ENCODE measurements at places on chromosomes 1 and 21.
A peak's percentile ranks its signal among the peaks of the same experiment; 100 is the strongest.

DNA sequence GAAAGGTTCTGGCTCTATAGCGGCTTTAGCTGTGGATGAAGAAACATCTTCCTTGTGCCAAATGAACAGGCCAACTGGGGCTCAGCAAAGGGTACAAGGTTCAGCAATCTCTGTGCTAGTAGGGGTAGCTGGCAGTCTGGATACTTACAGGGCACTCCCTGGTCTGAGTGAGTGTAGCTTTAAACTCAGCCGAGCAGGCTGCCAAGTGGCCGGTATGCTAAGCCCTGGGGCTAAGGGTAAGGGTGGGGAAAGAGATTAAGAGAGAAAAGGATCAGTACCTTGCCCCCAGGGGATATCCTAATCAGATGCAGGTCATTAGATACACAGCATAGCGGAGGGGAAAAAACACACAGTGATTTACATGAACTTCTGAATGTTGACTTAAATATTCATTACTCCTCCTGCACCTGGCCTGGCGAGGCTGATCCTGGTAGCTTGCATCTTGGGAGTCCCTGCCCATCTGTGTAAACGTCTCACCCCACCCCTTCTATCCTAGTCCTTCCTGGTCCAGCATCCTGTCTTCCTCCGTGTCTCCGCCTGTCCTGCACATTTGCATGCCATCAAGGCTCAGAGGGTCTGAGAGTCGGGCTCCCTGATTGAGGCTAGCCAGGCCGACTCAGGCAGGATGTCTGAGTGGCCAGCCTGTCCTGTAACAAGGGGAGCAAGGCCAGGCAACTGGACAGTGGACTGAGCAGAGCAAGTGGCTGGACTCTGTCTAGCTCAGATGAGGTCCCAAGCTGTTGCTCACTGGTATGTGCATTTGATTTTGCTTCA lies 39.5 kb upstream of the CNTN2 start:
- no peak for DNase-seq

DNA sequence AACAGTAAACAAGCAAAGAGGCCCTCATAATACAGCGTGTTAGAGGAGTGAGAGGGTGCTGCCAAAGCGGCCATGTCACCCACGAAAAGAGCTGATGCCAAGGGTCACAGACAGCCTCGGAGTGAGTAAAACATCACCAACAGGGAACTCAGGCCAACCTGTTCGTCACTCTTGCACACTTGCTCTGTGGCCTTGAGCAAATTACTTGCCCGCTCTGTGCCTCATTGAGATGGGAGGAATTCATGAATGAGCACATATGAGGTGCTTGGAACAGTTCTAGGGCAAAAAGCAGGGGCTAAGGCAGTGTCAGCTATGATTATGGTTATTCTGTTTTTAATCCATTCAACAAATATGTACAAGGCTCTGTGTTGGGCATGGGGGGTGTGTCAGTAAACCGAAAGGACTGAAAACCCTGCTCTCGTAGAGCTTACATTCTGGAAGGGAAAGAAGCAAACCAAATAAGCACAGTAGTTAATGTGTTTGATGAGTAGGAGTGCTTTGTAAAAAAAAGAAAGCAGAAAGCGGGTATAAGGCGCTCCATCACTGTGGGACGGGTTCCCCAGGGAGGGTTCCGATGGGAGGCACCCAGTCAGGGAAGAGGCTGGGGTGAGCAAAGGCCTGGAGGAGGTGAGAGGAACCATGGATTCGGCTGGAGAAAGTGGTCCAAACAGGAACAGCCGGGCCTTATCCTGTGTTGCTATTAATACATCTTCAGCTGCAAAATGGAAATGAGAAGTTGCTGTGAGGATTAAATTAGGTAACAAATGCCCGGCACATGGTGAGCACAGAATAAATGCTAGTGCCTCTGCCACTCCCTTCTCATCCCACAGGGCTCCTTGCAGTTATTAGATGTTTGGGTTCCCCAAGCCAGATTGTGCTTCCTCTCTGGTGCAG lies 39.5 kb upstream of the RD3 start:
- no peak for DNase-seq

GRCh38 chr1:111481387-111482221 lies 7.8 kb downstream of the C1orf162 start:
- DNase-seq: peak; percentile 45

GRCh38 chr1:207965392-207966387 lies 54.8 kb upstream of the CD34 start:
- no peak for DNase-seq

- DNase-seq: no peak
Measured at GRCh38 chr1:217857061-217857460, 225.9 kb downstream of the SPATA17 start.

- DNase-seq: peak; percentile 79
Measured at GRCh38 chr1:226061841-226062557, 517 bp upstream of the H3-3A start.

DNA sequence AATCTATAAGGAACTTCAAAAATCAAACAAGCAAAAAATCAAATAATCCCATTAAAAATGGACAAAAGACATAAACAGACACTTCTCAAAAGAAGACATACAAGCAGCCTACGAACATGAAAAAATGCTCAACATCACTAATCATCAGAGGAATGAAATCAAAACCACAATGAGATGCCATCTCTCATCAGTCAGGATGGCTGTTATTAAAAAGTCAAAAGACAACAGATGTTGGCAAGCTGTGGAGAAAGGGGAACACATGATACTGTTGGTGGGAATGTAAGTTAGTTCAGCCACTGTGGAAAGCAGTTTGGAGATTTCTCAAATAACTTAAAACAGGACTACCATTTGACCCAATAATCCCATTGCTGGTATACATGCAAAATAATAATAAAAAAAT lies 226.4 kb downstream of the S1PR1 start:
- no peak for DNase-seq

- DNase-seq: no peak
Measured at GRCh38 chr1:241411776-241412338, 54.9 kb upstream of the RGS7 start.

- DNase-seq: no peak
Measured at GRCh38 chr1:36638268-36638667, 155.6 kb upstream of the CSF3R start.

DNA sequence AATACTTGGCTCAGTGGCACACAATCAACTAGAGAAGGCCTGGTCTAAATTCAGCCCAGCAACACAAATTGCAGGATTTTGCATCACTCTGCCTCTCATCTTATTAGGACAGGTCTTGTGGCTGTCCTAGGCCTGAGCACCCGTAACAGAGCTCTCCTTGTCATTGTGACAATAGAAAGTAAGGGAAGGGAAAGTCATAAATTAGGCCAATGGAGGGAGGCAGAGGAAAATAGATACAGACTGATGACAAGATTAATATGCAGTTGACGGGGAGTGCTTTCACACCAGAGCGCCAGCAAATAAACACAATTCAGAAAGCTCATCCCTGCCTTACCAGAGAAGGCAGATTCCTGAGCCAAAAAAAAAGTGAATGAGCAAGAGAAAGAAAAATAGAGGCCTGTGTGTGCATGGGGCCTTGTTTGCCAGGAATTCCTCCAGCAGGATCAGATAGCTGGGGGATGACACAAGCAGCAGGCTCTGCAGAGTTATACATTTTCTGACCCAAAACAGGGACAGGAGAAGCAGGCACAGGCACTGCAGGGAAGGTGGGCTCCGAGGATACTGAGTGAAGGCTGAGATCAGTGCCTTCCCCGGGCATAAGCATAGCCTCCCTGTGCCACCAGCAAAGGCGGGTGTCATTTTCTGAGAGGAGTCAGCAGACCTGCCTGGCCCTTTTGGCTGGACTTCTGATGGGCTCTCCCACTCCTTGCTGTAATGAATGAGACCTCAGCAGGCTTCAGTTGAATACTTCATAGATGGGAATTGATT lies 110.0 kb upstream of the SPAG17 start:
- no peak for DNase-seq

DNA sequence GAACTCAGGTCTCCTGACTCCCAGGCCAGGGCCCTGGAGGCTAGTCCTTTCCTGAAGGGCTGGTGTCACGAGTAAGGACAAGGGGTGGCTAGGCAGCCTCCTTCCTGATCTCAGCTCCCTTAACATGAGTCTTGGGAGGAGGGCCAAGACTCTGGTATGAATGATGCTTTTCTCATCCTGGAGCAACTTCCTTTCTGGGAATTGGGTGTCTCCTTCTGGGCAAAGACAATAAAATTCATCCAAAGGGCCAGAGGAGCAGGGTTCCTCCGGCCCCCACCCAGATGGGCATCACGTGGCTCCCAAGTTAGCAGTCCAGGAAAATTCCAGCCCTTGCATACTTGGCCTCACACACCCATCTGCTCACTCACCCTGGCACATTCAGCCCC lies at the start of gene FAM167B:
Gene FAM167B, plus strand, starts transcription at position 335 of the 386 bp plus-strand sequence. CDS start 200 bp downstream, outside the sequence.
- DNase-seq: no peak

GRCh38 chr1:31476891-31477846 lies 64.2 kb downstream of the SERINC2 start:
- DNase-seq: peak; percentile 24

DNA sequence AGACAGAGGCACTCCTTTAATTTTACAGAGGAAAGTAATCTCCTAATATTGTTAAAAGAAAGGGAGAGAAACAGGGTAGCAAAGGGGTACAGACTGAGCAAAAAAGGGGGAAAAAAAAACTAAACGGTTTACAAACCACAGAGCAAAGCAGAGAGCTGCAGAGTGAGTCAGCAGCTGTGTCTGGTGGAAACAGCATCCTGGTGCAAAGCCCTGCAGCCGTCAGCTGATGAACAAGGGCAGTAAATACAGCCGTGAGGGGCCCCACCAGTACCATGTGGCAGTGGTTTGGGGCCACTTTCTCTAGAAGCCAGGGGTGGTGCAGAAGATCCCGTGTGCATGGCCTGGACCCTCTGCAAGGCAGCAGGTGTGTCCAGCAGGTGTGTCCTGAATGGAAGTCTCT lies 111.3 kb downstream of the ERG start:
- DNase-seq: no peak

- DNase-seq: no peak
Measured at GRCh38 chr1:100510451-100510850, 27.5 kb upstream of the GPR88 start.

DNA sequence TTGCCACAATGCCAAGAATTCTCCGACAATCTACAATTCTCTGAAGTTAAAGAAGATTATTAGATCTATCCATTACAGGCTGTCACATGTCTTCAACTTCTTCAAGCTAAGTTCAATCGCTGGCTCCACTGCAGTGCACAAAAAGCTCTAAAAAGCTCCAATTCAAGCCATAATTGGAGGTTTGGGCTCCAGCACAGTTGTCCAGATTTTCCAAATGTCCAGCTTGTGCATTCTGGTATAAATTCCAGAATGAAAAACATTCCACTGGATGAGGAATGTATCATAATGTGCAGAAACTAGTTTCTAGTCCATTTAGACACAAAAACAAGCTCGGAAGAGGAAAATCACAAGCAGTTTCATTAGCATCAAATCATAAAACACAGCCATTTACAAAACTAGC lies 138.6 kb downstream of the NRIP1 start:
- no peak for DNase-seq

- no peak for DNase-seq
Measured at GRCh38 chr1:153354515-153355193, 3.0 kb upstream of the S100A9 start.

GRCh38 chr1:165187031-165188009 lies 169.2 kb downstream of the LMX1A start:
- no peak for DNase-seq

DNA sequence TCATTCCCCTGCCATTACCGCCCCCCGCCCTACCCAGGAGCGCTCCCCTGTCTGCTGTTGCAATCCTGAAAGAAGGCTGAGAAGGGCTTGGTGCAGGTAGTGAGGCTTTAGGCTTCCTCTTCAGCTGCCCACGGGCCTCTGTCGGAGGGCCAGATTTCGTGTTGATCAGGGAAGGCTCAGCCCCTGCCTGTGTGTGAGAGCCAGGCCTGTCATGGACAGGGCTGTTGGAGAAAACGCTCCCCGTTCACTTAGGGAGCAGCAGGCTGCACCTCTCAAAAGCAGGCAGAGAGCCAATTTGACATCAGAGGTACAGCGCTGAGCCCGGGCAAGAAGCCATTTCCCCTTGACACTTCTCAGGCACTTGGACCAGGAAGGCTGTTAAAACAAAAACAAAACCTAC lies 19.0 kb downstream of the TEX35 start:
- peak; percentile 77 for DNase-seq

All from NCI-H1092 treated with DMSO at 0.1 percent for 48 hours (cell line).